Airway epithelial cell (primary cell): ENCODE measurements at places on chromosomes 12 and 14. TPM values are rescaled to one million over a fixed set of nuclear protein-coding genes. Genes with fewer than 3 reads are reported as not detected.

Gene PRH1
- 1.5 and 2.4 TPM in 2 replicates for total RNA-seq

Gene BCL11B
- 6.6 and 10.1 TPM in 2 replicates for total RNA-seq

Gene PTPRQ
- under 0.01 TPM in 1 of 2 replicates, not detected in the other for total RNA-seq

Gene ESRRB
- total RNA-seq: 0.21 TPM in 1 of 2 replicates, not detected in the other

Gene COX8C
- total RNA-seq: not detected in 2 replicates

Gene SMCO2
- 0.56 TPM in 1 of 2 replicates, not detected in the other for total RNA-seq

Gene USP44
- total RNA-seq: 0.14 TPM in 1 of 2 replicates, not detected in the other

Gene PPP1R1A
- not detected in 2 replicates for total RNA-seq

Gene SERPINA4
- total RNA-seq: not detected in 2 replicates

Gene KRT3
- total RNA-seq: not detected in 2 replicates

Gene OVCH1
- total RNA-seq: not detected in 2 replicates

Gene KRT83
- total RNA-seq: not detected in 2 replicates

Gene SPX
- 2.0 and 8.3 TPM in 2 replicates for total RNA-seq

Gene LUM
- total RNA-seq: 0.60 and 2.8 TPM in 2 replicates

Gene TRIM9
- total RNA-seq: 0.14 and 0.42 TPM in 2 replicates

Gene TAS2R10
- total RNA-seq: 0.14 TPM in 1 of 2 replicates, not detected in the other

Gene RNASE7
- 1.1 and 2.2 TPM in 2 replicates for total RNA-seq

Gene KRT79
- not detected in 2 replicates for total RNA-seq

Gene PRORP
- total RNA-seq: 44.9 and 55.0 TPM in 2 replicates

Gene SLC6A15
- 13.4 and 15.0 TPM in 2 replicates for total RNA-seq

Gene TRPV4
- total RNA-seq: 2.2 and 5.1 TPM in 2 replicates

Gene GOLT1B
- total RNA-seq: 19.9 and 24.5 TPM in 2 replicates

Gene ESPL1
- 9.4 and 12.3 TPM in 2 replicates for total RNA-seq

Gene C12orf75
- total RNA-seq: 49.2 and 49.9 TPM in 2 replicates

Gene CLECL1
- not detected in 2 replicates for total RNA-seq

Gene CMA1
- total RNA-seq: not detected in 2 replicates

Gene RPAP3
- total RNA-seq: 12.7 and 15.7 TPM in 2 replicates

Gene GPRC5A
- total RNA-seq: 22.8 and 31.9 TPM in 2 replicates

Gene RTL1
- total RNA-seq: not detected in 2 replicates

Gene RBP5
- total RNA-seq: not detected in 2 replicates

Gene SAMD15
- 0.35 and 0.56 TPM in 2 replicates for total RNA-seq

Gene GPR132
- total RNA-seq: 0.14 TPM in 1 of 2 replicates, not detected in the other

Gene PPP4R3A
- 37.4 and 42.0 TPM in 2 replicates for total RNA-seq

Gene CNTN1
- total RNA-seq: 33.2 and 56.1 TPM in 2 replicates

Gene CCDC60
- not detected in 2 replicates for total RNA-seq

Gene NKX2-1
- total RNA-seq: 9.1 and 10.6 TPM in 2 replicates

Gene FAM186B
- total RNA-seq: 0.07 and 0.14 TPM in 2 replicates

Gene DGLUCY
- 11.5 and 15.9 TPM in 2 replicates for total RNA-seq

Gene LMNTD1
- not detected in 2 replicates for total RNA-seq

Gene OR6C2
- total RNA-seq: not detected in 2 replicates

Gene CLEC4C
- total RNA-seq: not detected in 2 replicates

Gene TSHR
- total RNA-seq: not detected in 2 replicates

Gene HVCN1
- 0.78 and 1.3 TPM in 2 replicates for total RNA-seq

Gene TMEM63C
- 22.3 and 28.5 TPM in 2 replicates for total RNA-seq

Gene KRT77
- 0.09 and 0.21 TPM in 2 replicates for total RNA-seq

Gene SERPINA9
- not detected in 2 replicates for total RNA-seq

Gene SUPT16H
- 56.3 and 69.7 TPM in 2 replicates for total RNA-seq

Gene PPHLN1
- total RNA-seq: 54.8 and 57.8 TPM in 2 replicates

Gene LTBP2
- 21.2 and 28.1 TPM in 2 replicates for total RNA-seq

Gene RAD52
- total RNA-seq: 2.6 and 7.0 TPM in 2 replicates

Gene SYNE3
- total RNA-seq: 0.78 and 1.2 TPM in 2 replicates

Gene C12orf60
- total RNA-seq: 1.2 and 2.3 TPM in 2 replicates

Gene CSRP2
- total RNA-seq: 31.9 and 39.0 TPM in 2 replicates

Gene GDF3
- not detected in 2 replicates for total RNA-seq

Gene OR4E2
- not detected in 2 replicates for total RNA-seq
